ENCODE measurements at places on chromosomes 2 and 18.

GRCh38 chr18:78947291-78947690 is 32.3 kb upstream of the SALL3 start:
- DNase-seq = no peak

GRCh38 chr2:146527166-146527565 is 1317.7 kb upstream of the ACVR2A start:
- no peak for DNase-seq

DNA sequence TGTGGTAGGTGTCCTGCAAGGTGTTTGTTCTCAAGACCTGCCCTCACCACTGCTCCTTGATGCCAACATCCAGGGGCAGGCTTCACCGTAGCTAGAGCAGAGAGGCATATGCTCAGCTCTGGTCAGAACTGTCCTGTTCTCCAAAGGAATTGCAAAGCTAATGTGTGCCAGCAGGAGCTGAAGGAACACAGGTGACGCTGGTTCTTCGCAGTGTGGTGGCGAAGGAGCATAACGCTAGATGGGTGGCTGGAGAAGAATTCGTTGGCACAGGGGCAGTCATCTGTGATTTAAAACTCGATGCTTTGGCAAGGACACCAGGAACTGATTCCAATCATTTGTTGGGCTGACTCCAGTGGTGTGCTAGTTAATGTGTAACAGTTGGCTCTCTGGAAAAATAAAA is 11.4 kb upstream of the PER2 start:
- no peak for DNase-seq

GRCh38 chr2:118589721-118590120 is 257.7 kb downstream of the EN1 start:
- DNase-seq = no peak

DNA sequence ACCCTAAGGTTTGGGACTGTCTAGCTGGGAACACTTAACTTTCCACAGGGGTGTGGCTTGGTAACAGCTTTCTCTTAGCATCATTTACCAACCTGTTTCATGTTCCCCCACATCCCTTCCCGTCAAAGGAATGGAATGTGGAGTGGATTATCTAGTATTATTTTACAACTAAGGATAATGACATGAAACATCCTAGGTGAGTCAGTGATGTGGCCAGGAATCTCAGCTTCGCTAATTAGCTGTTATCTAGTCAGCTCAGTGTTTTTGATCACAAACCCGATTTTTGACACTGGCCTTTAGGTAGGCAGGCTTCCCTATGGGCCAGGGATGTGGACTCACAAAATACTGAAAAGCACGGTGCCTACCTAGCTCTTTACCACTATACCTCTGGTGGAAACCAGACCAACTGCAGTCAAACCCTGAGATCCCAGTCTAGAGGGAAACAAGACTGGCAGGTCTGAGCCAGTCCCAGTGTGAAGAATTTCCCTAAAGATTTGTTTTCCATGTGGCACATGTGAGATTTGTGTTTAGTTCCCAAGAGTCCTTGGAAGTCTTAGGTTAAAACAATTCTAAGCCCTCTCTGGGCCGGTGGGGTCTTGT is 2.8 kb upstream of the NRP2 start:
- no peak for DNase-seq

DNA sequence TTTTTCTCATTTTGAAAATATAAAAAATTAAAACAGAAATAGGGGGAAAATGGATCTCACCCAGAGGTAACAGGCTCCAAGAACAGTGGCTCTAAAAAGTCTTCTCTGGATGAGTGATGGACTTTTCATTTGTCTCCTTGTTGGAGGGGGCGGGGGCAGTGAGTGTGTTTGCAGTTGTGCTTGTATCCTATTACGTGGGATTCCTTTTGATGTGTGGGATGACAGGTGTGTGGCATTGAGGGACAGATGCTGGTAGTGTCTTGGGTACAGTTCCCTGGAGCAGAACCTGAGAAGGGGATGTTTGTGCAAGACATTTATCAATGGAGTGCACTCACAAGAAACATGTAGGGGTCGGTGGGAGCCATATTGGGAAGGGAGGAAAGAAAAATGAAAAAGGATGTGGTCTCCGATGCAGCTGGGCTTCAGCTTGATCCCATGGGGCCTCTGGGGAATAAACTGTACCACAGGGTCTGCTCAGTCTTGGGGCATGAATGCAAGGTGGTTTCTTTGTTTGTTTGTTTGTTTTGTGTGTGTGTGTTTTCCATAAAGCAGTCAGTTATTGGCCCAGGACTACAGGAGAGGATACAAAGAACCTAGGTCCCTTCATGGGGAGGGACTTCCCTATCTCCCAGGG is 120.0 kb upstream of the SLC35G4 start:
- no peak for DNase-seq

- no peak for DNase-seq
Measured at GRCh38 chr2:88698498-88699233, 7.2 kb downstream of the RPIA start.

- no peak for DNase-seq
Measured at GRCh38 chr2:68223419-68223818, 28.9 kb downstream of the PPP3R1 start.

GRCh38 chr18:30682672-30683071 is 359.9 kb downstream of the DSC3 start:
- no peak for DNase-seq

DNA sequence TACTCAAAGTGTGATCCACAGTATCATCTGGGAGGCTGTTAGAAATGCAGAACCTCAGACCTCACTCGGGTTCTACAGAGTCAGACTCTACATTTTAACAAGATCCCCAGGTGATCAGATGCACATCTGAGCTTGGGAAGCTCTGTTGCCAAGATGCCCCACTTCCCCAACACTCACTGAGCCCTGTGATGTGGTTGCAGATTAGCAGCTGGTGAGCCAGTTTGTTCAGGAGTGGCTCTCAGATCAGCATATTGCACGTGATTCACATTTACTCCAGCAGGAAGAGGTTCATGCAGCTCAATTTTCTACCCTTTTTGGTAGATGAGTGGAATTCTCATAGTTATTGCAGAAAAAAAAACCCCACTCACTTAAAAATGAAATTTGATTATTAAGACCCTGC is 96.4 kb downstream of the VIT start:
- DNase-seq = no peak

GRCh38 chr2:104109356-104109755 is 744.6 kb upstream of the POU3F3 start:
- no peak for DNase-seq

GRCh38 chr2:79162132-79162531 is 2.6 kb upstream of the REG3A start:
- DNase-seq = no peak

DNA sequence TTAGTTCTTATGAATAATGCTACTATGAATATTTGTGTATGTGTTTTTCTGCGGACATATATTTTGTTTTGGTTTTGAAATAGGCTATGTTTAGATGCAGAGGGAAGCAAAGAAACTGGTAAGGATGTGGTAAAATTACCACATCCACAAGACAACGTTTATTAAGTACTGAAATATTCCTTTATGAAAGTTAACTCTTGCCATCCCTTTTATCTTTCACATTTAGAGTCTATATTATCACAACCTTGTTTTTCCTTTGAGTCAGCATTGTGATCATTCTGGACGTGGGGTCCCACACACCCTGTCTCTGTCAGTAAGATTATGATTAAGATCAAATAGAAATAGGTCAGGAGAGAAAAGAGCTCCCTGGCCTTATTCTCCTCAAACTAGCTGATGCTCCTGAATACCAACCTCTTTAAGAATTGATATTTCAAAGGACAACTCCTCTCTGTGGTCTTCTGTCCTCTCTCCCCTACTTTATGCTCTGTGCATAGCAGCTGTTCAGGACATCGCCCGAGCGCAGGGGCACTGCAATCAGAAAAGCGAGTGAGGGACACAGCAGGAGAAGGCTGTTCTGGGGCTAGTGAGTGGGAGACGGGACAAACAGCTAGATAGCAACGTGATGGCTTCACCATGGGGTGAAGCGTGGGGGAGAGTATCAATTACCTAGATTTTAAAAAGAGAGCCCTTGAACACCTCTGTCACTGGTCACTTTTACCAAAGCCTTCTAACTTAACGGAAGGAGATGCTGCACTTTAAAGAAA is 12.2 kb downstream of the METAP1D start:
- no peak for DNase-seq

GRCh38 chr2:177832611-177833433 is 239.8 kb downstream of the PDE11A start:
- DNase-seq = no peak

GRCh38 chr2:230849633-230850357 is 14.9 kb upstream of the ITM2C start:
- DNase-seq = peak; percentile 64

- DNase-seq = no peak
Measured at GRCh38 chr2:80482276-80482675, 177.7 kb upstream of the LRRTM1 start.

DNA sequence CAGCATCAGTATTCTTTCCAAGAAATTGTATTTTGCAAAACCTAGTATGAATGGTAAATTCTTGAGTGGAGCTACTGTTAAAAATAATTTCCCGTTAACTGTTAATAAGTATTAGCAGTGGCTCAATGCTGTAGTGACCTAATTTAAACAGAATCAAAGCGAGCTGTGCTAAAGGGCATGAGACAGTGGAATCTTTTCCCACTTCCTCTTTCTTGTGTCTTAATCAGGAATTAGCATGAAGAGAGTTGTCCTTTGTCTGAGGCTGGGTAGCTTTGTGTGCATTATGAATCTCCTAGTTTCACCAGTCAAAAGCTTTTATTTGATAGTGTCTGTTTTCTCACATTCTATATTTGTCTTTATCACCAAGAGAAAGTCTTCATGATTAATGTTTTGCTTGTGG is 298.8 kb upstream of the GCFC2 start:
- no peak for DNase-seq

- DNase-seq = no peak
Measured at GRCh38 chr18:67400502-67401117, 115.9 kb downstream of the DSEL start.

- no peak for DNase-seq
Measured at GRCh38 chr18:45619062-45619825, 4.0 kb downstream of the SLC14A2 start.

- DNase-seq = no peak
Measured at GRCh38 chr2:211174631-211175030, 618.2 kb downstream of the CPS1 start.

DNA sequence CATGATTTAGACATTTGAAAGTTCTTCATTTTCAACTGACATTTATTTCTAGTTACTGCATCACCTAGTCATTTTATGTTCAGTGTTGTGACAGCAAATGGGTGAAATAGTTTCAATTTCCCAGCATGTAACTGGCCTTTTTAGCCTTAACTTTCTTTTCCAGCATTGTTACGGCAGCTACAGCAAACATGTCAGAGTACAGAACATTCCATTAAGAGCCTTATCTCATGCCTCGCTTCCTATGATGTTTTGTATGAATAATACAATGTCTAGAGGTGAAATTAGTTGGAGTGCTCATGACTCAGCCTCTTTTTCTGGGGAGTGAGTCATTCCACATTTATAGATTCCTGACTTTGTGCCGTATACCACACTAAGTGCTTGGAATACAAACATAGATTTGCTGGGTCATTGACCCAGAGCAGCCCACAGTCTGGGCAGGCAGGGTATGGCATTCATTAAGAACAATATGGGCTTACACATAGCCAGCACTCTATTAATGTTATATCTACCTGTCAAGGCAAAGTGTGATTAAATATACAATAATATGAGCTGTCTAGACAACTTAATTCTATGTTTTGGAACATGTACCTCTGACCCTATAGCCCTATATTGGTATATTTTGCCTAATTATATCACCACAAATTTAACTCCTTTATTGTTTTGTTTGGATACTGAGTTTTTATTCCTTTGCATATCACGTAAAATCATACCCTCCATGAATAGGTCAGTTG is 72.2 kb downstream of the MAP2 start:
- no peak for DNase-seq

- DNase-seq = no peak
Measured at GRCh38 chr18:69648486-69648885, 247.8 kb downstream of the DOK6 start.

DNA sequence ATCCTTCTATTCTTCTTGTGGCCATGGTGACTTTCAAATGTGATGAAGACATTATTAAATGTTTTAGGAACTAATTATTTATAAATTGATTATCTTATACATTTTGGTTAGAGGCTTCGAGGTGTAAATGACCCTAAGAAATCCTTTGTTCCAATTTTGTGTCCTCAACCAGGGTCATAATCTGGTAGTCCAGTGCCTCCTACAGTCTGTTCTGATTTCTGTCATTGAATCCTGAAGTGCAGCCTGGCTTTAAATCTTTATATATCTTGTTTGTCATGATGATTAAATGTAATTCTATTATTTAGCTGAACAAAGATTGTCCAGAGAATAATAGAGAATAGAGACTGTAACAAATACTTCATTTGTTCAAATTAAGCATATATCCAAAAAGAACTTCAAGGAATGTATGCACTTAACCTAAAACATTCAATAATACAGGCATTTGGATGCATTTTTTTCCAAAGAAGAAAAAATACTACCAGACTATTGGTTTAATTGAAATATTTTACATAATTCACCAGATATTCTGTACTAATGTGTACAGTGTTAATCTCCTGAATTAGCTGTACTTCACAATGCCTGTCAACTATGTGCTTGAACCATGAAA is 89.8 kb downstream of the PRPF40A start:
- DNase-seq = peak; percentile 44

- DNase-seq = no peak
Measured at GRCh38 chr2:240478346-240479110, 43.1 kb downstream of the GPC1 start.

GRCh38 chr2:62406573-62407043 is 99.4 kb downstream of the TMEM17 start:
- no peak for DNase-seq

- DNase-seq = no peak
Measured at GRCh38 chr2:70959271-70959761, 19.1 kb upstream of the ANKRD53 start.

Measured in HuH-7.5 (cell line).